NB4 (cell line): ENCODE measurements at places on chromosomes 4 and X.

- no peak for DNase-seq
Observed at GRCh38 chrX:65866146-65866545, 173.7 kb downstream of the VSIG4 start.

DNA sequence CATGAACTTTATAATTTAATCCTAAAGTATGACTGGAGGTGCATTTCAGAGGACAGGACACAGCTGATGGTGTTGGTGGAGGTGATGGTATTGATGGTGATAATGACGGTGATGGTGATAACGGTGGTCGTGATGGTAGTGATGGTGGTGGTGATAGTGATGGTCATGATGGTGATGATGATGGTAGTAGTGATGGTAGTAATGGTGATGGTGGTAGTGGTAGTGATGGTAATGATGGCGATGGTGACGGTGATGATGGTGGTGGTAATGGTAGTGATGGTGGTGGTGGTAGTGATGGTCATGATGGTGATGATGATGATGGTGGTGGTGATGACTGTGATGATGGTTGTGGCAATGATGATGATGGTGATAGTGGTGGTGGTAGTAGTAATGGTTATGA lies 40.4 kb downstream of the SLC2A9 start:
- DNase-seq, result no peak

- DNase-seq, result no peak
Observed at GRCh38 chrX:151416579-151416978, 19.6 kb downstream of the VMA21 start.

DNA sequence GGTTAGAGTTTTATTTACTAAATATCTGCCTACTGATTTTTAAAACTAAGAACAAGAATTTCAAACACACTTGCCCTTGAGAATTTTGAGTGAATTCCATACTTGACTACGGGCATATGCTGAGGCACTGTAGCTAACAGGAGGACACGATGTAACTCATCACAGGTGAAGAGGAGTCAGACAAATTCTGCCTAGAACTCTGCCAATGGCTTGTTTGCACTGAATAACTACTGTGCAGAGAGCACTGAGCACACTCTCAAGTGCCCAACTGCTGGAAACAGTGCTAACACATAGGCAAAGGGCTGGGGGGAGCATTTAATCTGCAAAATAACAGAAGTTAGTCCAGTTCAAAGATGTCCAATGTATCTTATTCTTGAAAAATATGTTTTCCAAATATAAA lies 104.4 kb downstream of the WDFY3 start:
- DNase-seq, result no peak

- DNase-seq, result no peak
Observed at GRCh38 chrX:83508006-83508405, at the start of gene POU3F4. TSS of gene POU3F4 (plus strand) at chrX:83508290. CDS start at chrX:83508325, 35 bp downstream.

- DNase-seq, result no peak
Observed at GRCh38 chr4:125045311-125045710, 269.4 kb upstream of the FAT4 start.

- no peak for DNase-seq
Observed at GRCh38 chr4:111046811-111047210, 423.9 kb upstream of the PITX2 start.

- no peak for DNase-seq
Observed at GRCh38 chr4:137394018-137394417, 138.3 kb downstream of the PCDH18 start.

GRCh38 chrX:39327705-39328104 lies 526.4 kb downstream of the MID1IP1 start:
- no peak for DNase-seq

DNA sequence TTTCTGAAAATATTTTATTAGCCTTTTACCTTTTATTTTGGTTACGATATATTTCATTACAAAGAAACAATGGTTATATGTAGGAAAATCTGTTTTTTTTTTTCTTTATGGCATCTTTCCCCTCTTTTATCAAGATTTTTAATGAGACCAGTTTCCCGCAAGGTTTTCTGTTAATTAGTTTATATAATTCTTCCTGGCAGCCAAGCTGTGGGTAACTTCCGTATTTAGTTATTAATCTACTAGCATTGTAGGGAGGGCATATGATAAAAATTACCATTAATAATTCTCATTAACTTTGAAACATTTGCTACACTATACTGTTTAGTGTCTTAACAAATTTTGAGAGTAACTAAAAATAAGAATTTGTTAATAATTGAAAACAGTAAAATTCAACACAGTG lies 181.1 kb upstream of the GPRIN3 start:
- no peak for DNase-seq

- DNase-seq, result no peak
Observed at GRCh38 chrX:45505214-45505613, 304.5 kb upstream of the DIPK2B start.

- DNase-seq, result peak; percentile 1
Observed at GRCh38 chr4:181475781-181476507, 767.3 kb upstream of the TENM3 start.

DNA sequence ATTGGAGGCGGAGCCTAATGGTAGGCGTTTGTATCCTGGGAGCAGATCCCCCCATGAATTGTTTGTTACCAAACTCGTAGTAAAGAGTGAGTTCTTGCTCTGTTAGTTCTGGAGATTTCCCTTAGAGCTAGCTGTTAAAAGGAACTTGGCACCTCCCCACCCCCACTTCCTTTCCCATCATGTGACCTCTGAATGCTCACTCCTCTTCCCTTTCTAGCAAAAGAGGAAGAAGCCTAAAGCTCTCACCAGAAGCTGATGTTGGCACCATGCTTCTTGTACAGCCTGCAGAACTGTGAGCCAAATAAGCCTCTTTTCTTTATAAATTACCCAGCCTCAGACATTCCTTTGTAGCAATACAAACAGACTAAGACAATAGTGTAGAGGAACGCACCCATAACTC lies 13.8 kb upstream of the ATOH1 start:
- peak; percentile 82 for DNase-seq

DNA sequence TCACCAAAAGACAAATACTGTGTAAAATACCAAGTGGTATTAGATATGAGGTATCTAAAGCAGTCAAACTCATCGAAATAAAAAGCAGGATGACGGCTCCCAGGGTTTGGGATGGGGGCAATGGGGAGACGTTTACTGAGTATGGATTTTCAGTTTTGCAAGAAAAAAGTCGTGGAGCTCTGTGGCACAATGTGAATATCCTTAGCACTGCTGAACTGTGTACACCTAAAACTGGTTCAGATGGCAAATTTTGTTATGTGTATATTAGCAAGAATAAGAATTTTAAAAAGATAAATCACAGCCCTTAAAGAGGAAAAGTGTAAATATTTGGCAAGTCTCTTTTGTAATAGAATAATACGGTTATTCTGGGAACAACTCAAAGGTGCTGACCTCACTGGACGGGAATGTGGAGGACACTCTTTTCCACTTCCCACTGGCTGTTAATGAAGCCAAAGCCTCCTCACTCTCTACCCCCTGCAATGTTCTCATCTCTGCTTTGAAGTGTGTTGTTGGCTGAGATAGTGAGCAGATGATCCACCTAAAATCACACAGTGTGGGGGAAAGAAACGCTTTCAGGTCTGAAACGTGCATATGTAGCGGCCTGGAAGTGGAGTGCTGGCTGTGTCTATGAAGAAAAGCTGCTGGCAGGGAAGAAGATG lies 49.2 kb downstream of the SEL1L3 start:
- DNase-seq, result no peak

DNA sequence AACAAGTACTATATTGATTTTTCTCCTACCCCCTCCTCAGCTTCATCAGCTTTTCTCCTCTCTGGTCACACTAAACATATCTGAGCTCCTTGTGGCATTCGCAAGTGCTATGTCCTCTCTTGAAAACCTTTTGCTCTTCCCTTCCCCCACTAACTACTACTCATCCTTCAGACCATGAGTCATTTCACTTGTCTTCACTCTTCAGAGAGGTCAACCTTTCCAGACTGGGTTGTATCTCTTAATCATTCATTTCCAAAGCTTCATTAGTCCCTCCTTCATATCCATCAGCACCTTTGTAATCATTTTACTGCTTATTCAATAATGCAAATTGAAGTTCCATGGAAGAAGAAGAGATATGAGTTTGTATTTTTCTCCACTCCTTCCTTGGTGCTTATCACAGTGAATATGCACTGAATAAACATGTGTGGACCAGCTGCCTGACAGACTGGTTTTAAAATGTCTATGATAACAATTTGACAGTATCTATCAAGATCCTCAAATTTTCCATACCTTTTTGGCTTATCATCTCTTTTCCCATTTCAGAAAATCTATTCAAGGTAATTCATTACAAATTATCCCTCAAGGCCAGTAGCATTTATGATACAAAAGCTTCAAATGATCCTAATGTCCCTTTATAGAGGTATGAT lies 28.4 kb downstream of the DDX60L start:
- DNase-seq, result peak; percentile 41

- DNase-seq, result peak; percentile 15
Observed at GRCh38 chr4:119932277-119932676, 134.4 kb downstream of the MAD2L1 start.

DNA sequence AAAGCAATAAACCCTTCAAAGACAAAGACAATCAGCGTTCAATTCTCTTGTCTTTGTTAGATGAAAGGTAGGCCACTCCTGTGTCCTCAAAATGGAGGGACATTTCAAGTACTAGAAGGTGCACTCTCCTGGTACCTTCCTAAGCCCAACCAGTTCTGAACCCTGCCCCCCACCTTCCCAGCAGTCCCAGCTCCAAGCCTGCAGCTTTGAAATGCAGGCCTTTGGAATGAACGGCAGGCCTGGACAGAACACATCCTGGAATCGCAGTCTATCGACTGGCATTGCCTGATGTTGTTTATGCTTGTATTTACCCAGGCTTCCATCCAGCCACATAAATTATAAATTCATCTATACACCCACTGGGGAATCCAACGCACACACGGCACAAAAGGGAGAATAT lies 47.4 kb downstream of the RASGEF1B start:
- no peak for DNase-seq

- DNase-seq, result no peak
Observed at GRCh38 chr4:177401658-177402273, 40.5 kb downstream of the AGA start.

DNA sequence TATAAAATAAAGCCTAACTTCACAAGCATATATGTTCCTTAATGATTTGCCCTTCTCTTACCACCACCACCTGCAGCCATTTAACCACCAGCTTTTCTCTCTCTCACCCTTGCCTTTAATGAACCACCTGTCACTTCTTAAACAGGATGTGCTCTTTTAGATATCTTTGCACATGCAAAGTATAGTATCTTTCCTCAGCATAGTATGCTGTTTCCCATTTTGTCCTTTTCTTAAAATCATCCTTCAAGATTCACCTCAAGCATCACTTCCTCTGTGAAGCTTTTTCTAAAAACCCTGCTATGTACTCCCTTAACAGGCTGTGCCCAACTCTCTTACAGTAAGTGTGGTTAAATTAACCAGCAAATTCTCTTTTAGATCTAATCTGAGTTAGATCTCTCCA lies 8.2 kb upstream of the CNOT6L start:
- no peak for DNase-seq

GRCh38 chr4:56058555-56058954 lies 109.8 kb downstream of the CEP135 start:
- DNase-seq, result no peak

DNA sequence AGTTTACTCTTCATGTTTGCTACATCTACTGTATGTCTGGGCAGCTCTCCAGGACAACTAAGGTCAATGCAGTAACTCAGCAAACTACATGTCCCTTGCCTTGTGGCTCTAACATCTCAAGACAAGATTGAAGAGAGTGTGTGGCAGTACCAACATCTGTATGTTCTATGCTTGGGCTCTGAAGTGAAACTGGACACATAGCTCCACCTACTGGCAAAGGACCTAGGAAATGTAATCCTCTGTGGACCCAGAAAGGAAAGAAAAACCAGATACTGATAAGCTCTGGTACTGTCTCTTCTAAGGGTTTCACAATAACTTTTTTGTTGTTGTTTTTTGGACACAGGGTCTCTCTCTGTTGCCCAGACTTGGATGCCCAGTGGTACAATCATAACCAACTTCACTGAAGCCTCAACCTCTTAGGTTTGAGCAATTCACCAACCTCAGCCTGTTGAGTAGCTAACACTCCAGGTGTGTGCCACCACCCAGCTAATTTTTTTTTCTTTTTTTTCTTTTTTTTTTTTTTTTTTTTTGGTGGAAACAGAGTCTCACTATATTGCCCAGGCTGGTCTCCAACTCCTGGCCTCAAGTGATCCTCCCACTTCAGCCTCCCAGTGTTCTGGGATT lies 64.1 kb downstream of the QDPR start:
- peak; percentile 85 for DNase-seq

GRCh38 chr4:66949419-66949818 lies 595.9 kb downstream of the CENPC start:
- peak; percentile 55 for DNase-seq

DNA sequence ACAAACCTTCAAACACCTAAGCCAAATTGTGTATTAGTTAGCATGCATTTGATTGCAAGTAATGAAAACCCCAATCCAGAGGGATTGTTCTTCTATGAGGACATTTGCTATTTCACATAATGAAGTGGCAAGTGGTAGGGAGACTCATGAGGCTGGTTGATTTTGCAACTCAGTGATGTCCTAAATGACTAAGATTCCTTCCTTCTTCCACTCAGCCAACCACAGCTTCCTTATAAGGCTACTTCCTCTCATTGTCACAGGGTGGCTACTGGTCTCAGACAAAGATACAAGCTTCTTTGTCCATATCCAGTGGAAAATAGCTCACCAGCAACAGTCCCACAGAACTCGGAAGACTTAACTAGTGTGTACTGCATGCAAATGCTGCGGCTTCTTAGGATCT lies 5.3 kb upstream of the OTC start:
- DNase-seq, result peak; percentile 86

GRCh38 chrX:121128925-121129877 lies 81.8 kb downstream of the GLUD2 start:
- DNase-seq, result no peak

DNA sequence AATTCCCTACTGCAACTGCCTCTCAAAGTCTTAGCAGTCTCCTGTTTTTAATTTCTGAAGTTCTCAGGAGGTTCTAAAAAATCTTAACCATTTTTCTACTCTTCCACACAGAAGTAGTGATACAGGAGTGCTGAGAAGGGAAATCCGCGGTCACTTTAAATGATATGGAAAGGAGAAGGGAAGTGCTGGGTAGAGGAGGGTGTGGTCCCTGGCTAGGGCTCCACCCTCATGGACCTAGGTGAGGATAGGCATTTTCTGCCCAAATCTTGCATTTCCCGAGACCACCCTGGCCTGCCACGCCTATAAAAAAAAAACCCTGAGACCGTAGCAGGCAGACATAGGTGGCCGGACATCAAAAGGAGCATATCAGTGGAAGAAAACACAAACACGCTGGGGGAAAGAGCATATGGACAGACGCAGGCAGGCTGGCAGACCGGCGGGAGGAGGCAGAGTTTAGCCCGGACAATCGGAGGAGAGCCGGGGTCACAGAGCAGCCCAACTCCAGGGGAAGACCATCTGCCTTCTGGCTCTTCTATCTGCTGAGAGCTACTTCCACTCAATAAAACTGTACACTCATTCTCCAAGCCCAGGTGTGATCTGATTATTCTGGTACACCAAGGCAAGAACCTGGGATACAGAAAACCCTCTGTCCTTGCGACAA lies 85.7 kb downstream of the POU3F4 start:
- DNase-seq, result no peak

- no peak for DNase-seq
Observed at GRCh38 chr4:8135666-8136065, 22.9 kb downstream of the ABLIM2 start.
